Right lobe of liver (tissue), 6 donors: ENCODE measurements at places on chromosomes 3 and 15.

GRCh38 chr3:38743043-38743442 lies 73.0 kb downstream of the SCN10A start:
- no peak for DNase-seq

DNA sequence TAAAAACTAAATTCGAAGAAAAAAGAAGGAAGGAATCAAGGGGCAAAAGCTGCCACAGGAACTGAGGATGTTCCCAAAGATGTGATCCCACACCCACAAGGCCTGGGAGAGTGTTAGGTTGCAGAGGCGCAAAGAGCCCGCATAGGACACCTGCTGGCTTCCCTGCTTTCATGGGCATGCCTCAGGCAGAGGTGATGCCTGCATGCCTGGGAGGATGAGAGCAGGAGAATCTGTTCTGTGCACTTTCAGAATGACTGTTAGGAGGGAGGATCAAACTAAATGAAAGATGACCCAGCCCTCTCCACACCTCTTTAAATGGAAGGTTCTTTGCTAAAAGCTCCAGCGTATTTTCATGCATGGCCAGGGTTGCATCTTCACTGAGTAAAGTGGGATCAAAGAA lies 162.4 kb downstream of the PLCL2 start:
- DNase-seq, result no peak

DNA sequence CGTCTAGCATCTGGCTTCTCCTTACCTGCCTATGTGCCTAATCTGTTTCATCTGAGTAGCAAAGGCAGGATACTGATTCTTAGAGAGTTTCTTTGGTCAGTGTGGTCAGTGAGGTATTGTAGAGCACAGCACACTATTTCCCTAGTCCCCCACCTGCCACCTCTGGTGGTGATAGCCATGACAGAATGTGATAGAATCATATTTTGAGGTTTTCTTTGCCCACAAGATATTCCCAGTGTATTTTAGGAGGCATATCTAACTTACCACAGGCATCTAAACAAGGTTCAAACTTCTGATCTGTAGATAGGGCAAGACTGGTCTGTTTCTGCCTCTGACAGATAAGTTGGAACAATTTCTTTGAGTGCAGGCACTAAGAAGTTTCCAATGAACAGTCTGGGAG lies 188.0 kb downstream of the SOX2 start:
- DNase-seq, result no peak

DNA sequence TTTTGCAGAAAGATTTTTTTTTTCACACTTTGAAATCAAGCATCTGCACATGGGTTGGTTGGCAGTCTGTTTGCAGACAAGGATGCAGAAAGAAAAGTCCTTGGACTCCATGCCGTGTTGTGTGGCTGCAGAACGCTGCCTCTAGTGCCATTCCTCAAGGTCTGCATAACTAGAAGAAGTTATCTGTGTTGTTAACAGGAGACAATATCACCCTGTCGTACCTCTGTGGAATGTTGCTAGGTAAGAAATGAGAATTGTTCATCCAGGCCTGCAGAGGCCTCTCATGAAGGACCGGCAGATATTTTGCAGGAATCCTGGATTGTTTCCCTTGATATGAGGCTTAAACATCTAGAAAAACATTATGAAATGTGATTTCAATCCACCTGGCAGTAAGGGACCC lies 58.5 kb upstream of the PPARG start:
- no peak for DNase-seq

DNA sequence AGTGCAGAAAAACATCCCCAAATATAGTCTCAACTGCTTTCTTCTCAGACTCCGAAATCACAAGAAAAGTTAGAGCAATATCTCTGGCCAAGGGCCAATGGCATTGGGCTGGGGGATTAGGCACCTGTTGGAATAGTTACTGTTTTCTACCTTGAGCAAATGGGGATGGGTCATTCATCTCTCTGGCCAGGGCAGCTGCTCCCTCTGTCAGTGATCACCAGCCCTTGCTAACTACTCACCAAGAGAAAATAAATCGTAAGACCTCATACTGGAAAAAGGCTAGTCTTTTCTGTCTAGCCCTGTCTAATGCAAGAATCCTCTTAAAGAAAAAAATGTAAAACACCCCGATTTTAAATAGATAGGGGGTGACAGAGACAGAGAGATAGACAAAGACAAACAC lies 10.9 kb downstream of the CERS3 start:
- no peak for DNase-seq
